ENCODE measurements at places on chromosomes 12 and 14. TPM values are rescaled to one million over a fixed set of nuclear protein-coding genes. Genes with fewer than 3 reads are reported as not detected.

The PLCZ1 gene
- not detected for total RNA-seq

The RASSF8 gene
- 85.9 TPM for total RNA-seq

The GPD1 gene
- not detected for total RNA-seq

The TEX52 gene
- total RNA-seq: not detected

The ACRBP gene
- not detected for total RNA-seq

The NDRG2 gene
- total RNA-seq: 8.4 TPM

The NDUFA9 gene
- total RNA-seq: 49.1 TPM

The KIF26A gene
- 0.36 TPM for total RNA-seq

The KRT78 gene
- total RNA-seq: not detected

The TPH2 gene
- not detected for total RNA-seq

The KCNK10 gene
- total RNA-seq: not detected

The MYH7 gene
- total RNA-seq: not detected

The FOXG1 gene
- total RNA-seq: not detected

The ASCL1 gene
- total RNA-seq: under 0.01 TPM

The ADAMTS20 gene
- total RNA-seq: not detected

The SCNN1A gene
- not detected for total RNA-seq

The SAMD15 gene
- 3.6 TPM for total RNA-seq

The CAPZA3 gene
- total RNA-seq: not detected

The MGAT4C gene
- under 0.01 TPM for total RNA-seq

The LBHD2 gene
- not detected for total RNA-seq

The SPIC gene
- not detected for total RNA-seq

The RNASE7 gene
- not detected for total RNA-seq

The FGF6 gene
- total RNA-seq: not detected

The BEGAIN gene
- total RNA-seq: 4.0 TPM

The SPRING1 gene
- total RNA-seq: 37.1 TPM

The FOXN4 gene
- total RNA-seq: not detected

The TSHR gene
- total RNA-seq: not detected

The RDH12 gene
- 1.1 TPM for total RNA-seq

The FGD4 gene
- 18.9 TPM for total RNA-seq

The RPL10L gene
- not detected for total RNA-seq

The TAS2R42 gene
- not detected for total RNA-seq

The TOMM20L gene
- total RNA-seq: not detected

The CLEC4A gene
- not detected for total RNA-seq

The NANOG gene
- total RNA-seq: not detected

The PRH2 gene
- not detected for total RNA-seq

The LHX5 gene
- not detected for total RNA-seq

The C1R gene
- total RNA-seq: 16.3 TPM

The MYF6 gene
- not detected for total RNA-seq

The ZCCHC8 gene
- 19.1 TPM for total RNA-seq

The B4GALNT1 gene
- total RNA-seq: 1.9 TPM

The PIWIL1 gene
- 0.34 TPM for total RNA-seq

The SLC8A3 gene
- total RNA-seq: under 0.01 TPM

The DBX2 gene
- total RNA-seq: not detected

The SVOP gene
- total RNA-seq: not detected

The SERPINA10 gene
- total RNA-seq: not detected

The TMTC1 gene
- total RNA-seq: 61.8 TPM

The SERPINA12 gene
- not detected for total RNA-seq

The LTBR gene
- 138 TPM for total RNA-seq

The SELPLG gene
- 0.93 TPM for total RNA-seq

The ZC3H10 gene
- total RNA-seq: 4.9 TPM
